ENCODE measurements at places on chromosomes 6 and 20.

- H3K36me3 ChIP-seq: peaks cover 3% of the 10 kb centered on the region
- H3K4me3 ChIP-seq: peak within 1 kb of the TSS; percentile 94
- peak within 1 kb of the TSS; percentile 94 for H3K27ac ChIP-seq
- peaks cover 11% of the 10 kb centered on the region for H3K27me3 ChIP-seq
These were observed at the start of gene BEND3 for GRCh38 chr6:107114926-107115694. Gene BEND3, minus strand, starts transcription at chr6:107115515. Its CDS starts 16,230 bp downstream, at chr6:107099285.

- no peaks in the 10 kb centered on the region for H3K36me3 ChIP-seq
- DNase-seq: no peak
- no peak overlapping the region for H3K4me3 ChIP-seq
- no peaks in the 10 kb centered on the region for H3K4me1 ChIP-seq
- peaks cover 11% of the 10 kb centered on the region for H3K27me3 ChIP-seq
These were observed 278.0 kb downstream of the ESR1 start for GRCh38 chr6:152085451-152085921.

- no peak overlapping the region for H3K27ac ChIP-seq
- DNase-seq: no peak
- no peaks in the 10 kb centered on the region for H3K36me3 ChIP-seq
- H3K4me1 ChIP-seq: no peaks in the 10 kb centered on the region
- no peak overlapping the region for H3K4me3 ChIP-seq
These were observed 9.7 kb upstream of the ZNF334 start for GRCh38 chr20:46523108-46523507.

- H3K4me1 ChIP-seq: no peaks in the 10 kb centered on the region
- no peak for DNase-seq
- H3K27me3 ChIP-seq: peaks cover 19% of the 10 kb centered on the region
These were observed 72.4 kb downstream of the GPX5 start for GRCh38 chr6:28597924-28598722.

DNA sequence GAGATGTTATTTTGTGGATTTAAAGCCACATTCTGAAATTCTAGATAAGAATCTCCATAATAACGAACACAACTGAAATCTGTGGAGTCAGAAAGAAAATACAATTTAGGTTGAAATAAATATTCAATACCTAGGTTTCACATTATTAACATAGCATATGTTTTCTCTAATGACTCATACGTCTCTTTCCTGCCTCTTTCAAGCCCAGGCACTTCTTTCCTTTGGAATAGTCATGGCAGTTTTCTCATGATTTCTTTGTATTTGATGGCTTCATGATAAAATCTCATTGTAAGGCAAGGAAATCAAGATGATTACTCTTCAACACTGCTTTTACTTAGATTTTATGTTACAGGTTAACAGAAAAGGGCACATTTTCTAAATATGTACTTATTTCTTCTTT lies 803.7 kb downstream of the PHF3 start:
- no peak for DNase-seq
- no peaks in the 10 kb centered on the region for H3K4me1 ChIP-seq
- H3K36me3 ChIP-seq: no peaks in the 10 kb centered on the region

- no peak for DNase-seq
- no peaks in the 10 kb centered on the region for H3K36me3 ChIP-seq
- H3K4me1 ChIP-seq: no peaks in the 10 kb centered on the region
- no peak overlapping the region for H3K4me3 ChIP-seq
- H3K27me3 ChIP-seq: no peaks in the 10 kb centered on the region
These were observed 96.2 kb upstream of the EYS start for GRCh38 chr6:65803186-65803585.

DNA sequence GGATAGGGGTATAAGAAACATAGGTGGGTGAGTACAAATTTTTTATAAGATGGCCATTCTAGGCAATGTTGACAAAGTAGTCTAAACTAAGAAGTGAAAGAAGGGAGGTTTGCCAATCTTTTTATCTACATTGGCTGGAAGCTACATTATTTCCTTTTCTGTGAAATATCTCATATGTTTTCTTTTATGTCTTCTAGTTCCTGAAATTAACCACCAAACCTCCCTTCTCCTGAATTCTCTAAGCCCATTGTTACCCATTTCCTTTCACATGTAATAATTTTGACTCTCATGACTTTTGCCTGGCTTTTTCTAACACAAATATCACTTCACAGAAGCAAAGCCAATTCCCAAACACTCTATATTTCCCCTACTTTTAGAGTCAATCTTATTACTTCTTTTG lies 496.2 kb upstream of the JAG1 start:
- H3K4me3 ChIP-seq: no peak overlapping the region
- H3K4me1 ChIP-seq: peaks cover 9% of the 10 kb centered on the region
- no peaks in the 10 kb centered on the region for H3K36me3 ChIP-seq
- no peak for DNase-seq
- H3K27ac ChIP-seq: no peak overlapping the region

DNA sequence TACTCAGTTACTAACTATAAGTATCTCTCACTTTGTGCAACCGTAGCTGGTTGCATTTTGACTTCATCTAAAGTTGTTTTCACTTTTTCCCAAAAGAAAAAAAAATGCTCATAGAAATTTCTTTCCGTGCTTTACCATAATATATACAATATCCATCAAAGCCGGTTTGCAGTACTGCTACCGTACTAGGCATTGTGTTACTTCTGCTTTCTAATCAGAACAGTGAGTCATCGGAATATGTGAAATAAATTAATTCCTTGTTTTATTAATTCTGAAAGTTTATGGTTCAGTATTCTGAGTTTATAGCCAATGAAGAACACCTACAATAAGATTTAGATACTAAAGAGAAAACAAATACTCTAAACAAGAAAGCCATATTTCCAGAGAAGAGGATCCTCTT lies 72.5 kb downstream of the TNFRSF21 start:
- no peaks in the 10 kb centered on the region for H3K27me3 ChIP-seq
- peaks cover 38% of the 10 kb centered on the region for H3K36me3 ChIP-seq
- H3K27ac ChIP-seq: no peak overlapping the region
- no peak for DNase-seq
- peaks cover 24% of the 10 kb centered on the region for H3K4me1 ChIP-seq

DNA sequence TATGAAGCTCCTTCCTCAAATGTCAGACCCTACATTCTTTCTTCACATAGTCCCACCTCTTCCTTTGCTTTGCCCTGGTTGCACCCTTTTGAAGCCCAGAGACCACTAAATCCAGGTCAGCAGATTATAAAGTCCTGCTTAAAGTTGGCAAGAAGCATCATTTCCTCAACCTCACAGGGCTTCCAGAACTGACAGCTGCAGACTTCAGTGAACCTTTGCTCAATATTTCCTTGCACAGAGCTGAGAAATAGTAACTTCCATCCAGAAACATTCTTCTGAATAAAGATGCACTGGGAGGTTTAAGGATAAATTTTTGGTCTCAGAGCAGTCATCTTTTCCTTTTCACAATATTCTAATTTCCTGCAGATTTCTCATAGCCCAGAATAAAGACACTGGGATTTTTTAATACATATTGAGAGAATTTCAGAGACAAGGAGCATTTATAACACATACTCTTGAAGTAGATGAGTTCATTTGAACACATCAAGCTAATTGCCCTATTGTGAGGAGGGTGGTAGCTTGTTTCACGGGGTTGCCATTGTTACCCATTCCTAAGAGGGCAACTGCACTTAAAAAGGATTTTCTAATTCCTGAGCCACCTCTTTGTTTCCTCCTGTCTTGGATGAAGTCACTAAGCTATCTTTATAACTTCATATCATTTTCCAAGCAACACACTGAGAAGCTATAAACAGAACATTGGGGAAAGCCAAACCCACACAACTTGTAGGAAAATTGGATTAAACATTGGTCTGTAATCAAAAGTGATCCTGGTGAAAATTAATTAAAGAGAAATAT lies 150.2 kb upstream of the PLN start:
- DNase-seq: no peak
- H3K4me1 ChIP-seq: no peaks in the 10 kb centered on the region
- no peak overlapping the region for H3K27ac ChIP-seq
- H3K36me3 ChIP-seq: no peaks in the 10 kb centered on the region

GRCh38 chr20:59403261-59403961 lies 103.0 kb downstream of the EDN3 start:
- H3K36me3 ChIP-seq: no peaks in the 10 kb centered on the region
- H3K27me3 ChIP-seq: peaks cover 30% of the 10 kb centered on the region
- H3K4me3 ChIP-seq: peak overlapping the region; percentile 67
- peaks cover 20% of the 10 kb centered on the region for H3K4me1 ChIP-seq

DNA sequence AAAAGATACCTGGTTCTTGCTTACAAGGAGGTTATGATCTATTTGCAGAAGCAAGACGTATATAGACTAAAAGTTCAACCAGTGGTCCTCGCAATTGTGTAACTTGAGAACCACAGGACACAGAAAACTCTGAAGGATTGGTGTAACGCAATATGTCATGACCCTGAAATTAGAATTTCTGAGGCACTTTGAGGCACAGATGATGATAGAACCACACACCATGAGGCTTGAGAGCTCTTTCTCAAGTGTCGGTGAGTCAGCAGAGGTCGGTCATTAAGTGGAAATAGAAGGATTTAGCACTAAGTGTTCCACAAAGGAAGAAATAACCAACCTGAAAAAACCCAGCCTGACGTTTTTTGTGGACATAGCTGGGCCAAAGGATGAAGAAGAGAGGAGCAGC lies 15.3 kb upstream of the CCN2 start:
- H3K36me3 ChIP-seq: no peaks in the 10 kb centered on the region
- no peak for DNase-seq
- no peak overlapping the region for H3K27ac ChIP-seq
- peaks cover 5% of the 10 kb centered on the region for H3K4me1 ChIP-seq
- no peaks in the 10 kb centered on the region for H3K27me3 ChIP-seq
- no peak overlapping the region for H3K4me3 ChIP-seq

- H3K4me3 ChIP-seq: no peak overlapping the region
- no peak for DNase-seq
- peaks cover 5% of the 10 kb centered on the region for H3K27me3 ChIP-seq
- no peak overlapping the region for H3K27ac ChIP-seq
These were observed 161.5 kb downstream of the PRDM13 start for GRCh38 chr6:99768166-99768565.

DNA sequence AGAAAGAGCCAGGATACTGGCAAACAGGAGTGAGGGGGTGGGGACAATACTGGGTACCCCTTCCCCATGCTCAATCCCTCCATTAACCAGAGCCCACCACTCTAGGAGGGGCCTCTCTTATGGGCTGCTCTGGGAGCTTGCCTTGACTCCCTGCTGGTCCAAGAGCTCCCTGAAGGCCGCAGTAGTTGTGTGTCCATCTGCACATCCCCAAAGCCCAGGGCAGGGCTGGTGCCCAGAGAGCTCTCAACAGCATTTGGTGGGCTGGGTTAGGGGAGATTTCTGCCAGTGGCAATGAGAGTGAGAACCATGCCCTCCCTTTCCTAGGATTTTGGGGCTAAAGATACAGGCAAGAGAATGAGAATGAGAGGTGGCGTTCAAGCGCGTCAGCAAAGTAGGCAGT lies 230.6 kb upstream of the PMEPA1 start:
- H3K36me3 ChIP-seq: no peaks in the 10 kb centered on the region
- H3K27me3 ChIP-seq: peaks cover 11% of the 10 kb centered on the region
- peaks cover 17% of the 10 kb centered on the region for H3K4me1 ChIP-seq

DNA sequence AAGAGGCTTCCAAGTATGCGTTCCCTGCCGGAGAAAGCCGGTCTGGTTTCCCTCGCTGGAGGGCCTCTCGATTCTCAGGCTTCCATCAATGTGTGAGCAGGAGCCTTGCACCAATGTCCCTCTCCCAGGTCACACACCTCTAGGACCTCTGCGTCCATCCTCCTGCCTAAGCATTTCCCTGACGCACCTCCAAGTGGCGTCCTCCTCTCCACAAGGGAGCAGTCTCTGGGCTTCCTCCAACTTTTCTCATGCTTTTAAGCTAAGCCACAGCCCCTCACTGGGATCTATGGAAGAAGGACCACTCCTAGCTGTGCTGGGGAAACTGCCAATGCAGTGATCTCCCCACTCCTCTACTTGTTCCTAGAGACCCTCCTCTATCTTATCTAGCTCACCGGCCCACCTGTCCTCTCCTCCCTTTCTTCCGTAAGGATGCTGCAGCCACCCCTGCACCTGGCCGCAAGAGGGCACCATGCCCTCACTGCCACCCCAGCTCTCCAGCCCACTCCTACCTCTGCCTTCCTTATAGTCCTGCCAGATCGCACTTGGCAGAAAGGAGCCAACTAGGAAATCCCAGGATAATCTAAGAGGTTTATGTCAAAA lies 258.7 kb downstream of the LRFN2 start:
- no peak for DNase-seq
- peak overlapping the region; percentile 7 for H3K27ac ChIP-seq
- H3K36me3 ChIP-seq: no peaks in the 10 kb centered on the region
- H3K27me3 ChIP-seq: peaks cover 48% of the 10 kb centered on the region

- H3K4me1 ChIP-seq: peaks cover 7% of the 10 kb centered on the region
- no peak overlapping the region for H3K27ac ChIP-seq
- H3K4me3 ChIP-seq: no peak overlapping the region
- H3K27me3 ChIP-seq: peaks cover 22% of the 10 kb centered on the region
- H3K36me3 ChIP-seq: no peaks in the 10 kb centered on the region
These were observed 172.8 kb downstream of the CDH4 start for GRCh38 chr20:61424628-61425420.

DNA sequence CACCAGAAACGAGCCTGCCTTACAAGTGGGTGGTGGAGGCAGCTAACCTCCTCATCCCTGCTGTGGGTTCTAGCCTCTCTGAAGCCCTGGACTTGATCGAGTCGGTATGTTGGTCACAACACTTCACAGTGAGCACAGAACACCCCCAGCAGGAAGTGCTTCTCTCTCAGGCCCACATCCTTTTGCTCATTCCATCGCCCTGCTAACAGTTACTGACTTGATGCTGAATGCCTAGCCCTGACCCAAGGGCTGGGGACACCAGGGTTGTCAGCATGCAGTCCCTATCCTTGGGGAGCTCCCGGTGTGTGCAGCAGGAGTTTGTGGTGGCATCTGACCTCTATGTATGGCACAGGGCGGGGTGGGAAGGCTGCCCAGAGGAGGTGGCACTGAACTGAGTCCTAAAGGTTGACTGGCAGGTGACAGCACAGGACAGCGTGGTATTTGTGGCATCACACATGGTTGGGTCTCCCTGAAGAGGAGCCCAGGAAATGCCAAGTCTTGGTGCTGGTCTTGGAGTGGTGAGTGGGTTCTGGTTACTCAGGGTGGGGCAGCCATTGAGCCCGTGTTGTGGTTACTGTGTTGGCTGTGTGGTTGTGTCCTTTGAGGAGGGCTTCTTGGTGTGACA lies 26.7 kb downstream of the GTSF1L start:
- no peak for DNase-seq
- H3K27me3 ChIP-seq: no peaks in the 10 kb centered on the region
- peaks cover 8% of the 10 kb centered on the region for H3K36me3 ChIP-seq
- H3K4me3 ChIP-seq: no peak overlapping the region

DNA sequence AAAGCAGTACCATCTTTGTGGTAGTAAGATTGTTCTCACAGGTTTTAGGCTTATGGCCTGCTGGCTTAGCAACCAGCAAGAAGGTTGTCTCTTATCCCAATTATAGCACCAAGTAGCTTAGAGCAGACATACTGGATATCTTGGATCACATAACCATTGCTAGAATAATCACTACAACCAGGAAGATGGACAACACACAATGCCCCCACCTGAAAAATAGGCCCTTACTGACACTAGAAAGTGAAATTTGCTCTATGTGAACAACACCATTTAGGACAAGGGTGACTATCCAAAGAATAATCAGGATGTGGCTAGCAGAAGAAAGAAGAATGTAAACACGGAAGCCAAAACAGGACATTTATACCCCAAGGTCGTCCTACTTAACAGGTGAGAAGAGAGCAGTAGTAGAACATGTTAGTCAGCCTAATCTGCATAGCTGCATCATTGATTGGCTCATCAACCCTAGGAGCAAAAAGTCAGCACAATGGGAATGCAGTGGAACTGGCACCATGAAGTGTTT lies 172.7 kb upstream of the MARCKS start:
- H3K36me3 ChIP-seq: no peaks in the 10 kb centered on the region
- H3K4me3 ChIP-seq: no peak overlapping the region
- no peak for DNase-seq
- no peaks in the 10 kb centered on the region for H3K27me3 ChIP-seq
- H3K4me1 ChIP-seq: no peaks in the 10 kb centered on the region

All from type B pancreatic cell (in vitro differentiated cells).